ENCODE measurements at places on chromosomes 1 and 21. TPM values are rescaled to one million over a fixed set of nuclear protein-coding genes. Genes with fewer than 3 reads are reported as not detected.

- H3K4me3 ChIP-seq = no peak overlapping the region
- H3K27ac ChIP-seq = no peak overlapping the region
- peaks cover 32% of the 10 kb centered on the region for H3K36me3 ChIP-seq
- peaks cover 33% of the 10 kb centered on the region for H3K4me1 ChIP-seq
Measured at GRCh38 chr1:89999628-90000027, 4.7 kb downstream of the ZNF326 start.

FGR gene
- 0.21 TPM for total RNA-seq

CYP4Z1 gene
- total RNA-seq = not detected

GRCh38 chr1:176931526-176931925 is 233.0 kb downstream of the ASTN1 start:
- no peaks in the 10 kb centered on the region for H3K36me3 ChIP-seq
- no peak overlapping the region for H3K4me3 ChIP-seq
- no peak for DNase-seq
- no peaks in the 10 kb centered on the region for H3K4me1 ChIP-seq
- H3K27ac ChIP-seq = no peak overlapping the region

- no peak overlapping the region for H3K27ac ChIP-seq
- H3K4me1 ChIP-seq = no peaks in the 10 kb centered on the region
- no peaks in the 10 kb centered on the region for H3K27me3 ChIP-seq
- no peaks in the 10 kb centered on the region for H3K36me3 ChIP-seq
- H3K4me3 ChIP-seq = no peak overlapping the region
Measured at GRCh38 chr21:36450511-36450910, 29.4 kb downstream of the CLDN14 start.

All from activated CD4-positive, alpha-beta T cell treated with anti-CD3 and anti-CD28 coated beads, Interleukin-2, amount 10 ng/mL, durations not matched to agents 24 days and 14 days (primary cell).